ENCODE measurements at places on chromosomes 4 and X.

GRCh38 chr4:74320559-74321118 lies 12.4 kb downstream of the EPGN start:
- peak; percentile 3 for DNase-seq

DNA sequence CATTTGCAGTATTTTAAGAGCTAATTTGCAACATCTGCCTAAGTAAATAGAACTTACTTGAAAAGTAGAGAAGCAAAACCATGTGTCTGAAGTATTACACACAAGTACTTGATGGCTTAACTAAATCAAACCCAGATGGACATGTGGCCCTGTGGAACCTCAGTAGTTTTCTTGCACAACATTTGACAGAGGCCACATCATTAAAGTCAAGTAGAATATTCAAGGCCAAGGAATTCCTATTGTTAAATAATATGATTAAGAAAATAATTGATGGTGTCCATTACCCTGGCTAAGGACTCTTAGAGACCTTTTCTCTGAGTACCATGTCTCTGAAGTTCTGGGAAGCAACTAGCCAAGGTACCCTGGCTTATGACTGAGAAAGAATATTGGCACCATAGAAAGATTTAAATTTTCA lies 135.4 kb upstream of the OTUD4 start:
- DNase-seq: no peak

DNA sequence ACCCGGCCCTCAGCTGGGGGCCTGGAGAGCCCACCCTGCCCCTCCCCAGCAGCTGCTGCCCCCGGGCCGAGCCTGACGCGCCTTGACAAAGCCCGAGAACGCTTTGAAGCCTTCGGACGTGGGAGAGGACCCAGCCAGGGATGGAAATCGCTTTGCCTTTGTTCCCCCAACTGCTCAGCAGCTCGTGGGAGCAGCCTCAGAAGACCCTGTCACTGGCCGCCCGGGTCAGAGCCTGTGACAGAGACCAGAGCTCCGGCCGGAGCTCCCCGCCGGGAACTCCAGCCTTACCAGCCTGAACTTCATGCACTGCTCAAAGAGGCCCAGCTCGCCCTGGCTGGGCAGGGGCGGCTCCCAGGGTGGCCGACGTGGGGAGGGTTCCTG lies 2.6 kb upstream of the SLC6A8 start:
- DNase-seq: no peak

- no peak for DNase-seq
Observed at GRCh38 chr4:41264212-41264611, 7.5 kb downstream of the UCHL1 start.

GRCh38 chr4:109433205-109434006 lies at the start of gene SEC24B:
TSS of gene SEC24B (plus strand) at chr4:109433815. CDS start at chr4:109433870, 55 bp downstream.
- peak; percentile 75 for DNase-seq

GRCh38 chrX:133989993-133990392 lies 4.6 kb upstream of the GPC3 start:
- DNase-seq: no peak

GRCh38 chrX:135530097-135530496 lies 9.6 kb downstream of the INTS6L start:
- no peak for DNase-seq

GRCh38 chr4:6180841-6181631 lies 19.3 kb downstream of the JAKMIP1 start:
- peak; percentile 23 for DNase-seq

DNA sequence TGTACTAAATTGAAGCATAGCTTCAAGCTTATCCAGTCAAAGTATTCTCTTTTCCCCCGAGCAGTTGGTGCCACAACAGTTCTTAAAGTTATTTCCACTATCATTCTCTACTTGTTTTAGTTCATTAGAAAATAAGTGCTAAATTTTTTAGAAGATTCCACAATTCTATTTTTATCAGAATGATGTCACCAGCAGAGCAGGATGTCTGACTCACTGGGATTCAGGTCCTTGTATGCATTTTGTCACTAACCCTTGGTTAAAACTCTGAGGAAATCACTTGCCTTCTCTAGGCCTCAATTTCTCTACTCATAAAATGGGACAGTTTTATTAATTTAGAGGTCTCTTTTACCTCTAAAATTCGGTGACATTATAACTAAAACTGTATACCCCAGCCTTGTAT lies 3.4 kb downstream of the DDX53 start:
- no peak for DNase-seq

- DNase-seq: no peak
Observed at GRCh38 chr4:90211174-90211573, 84.0 kb downstream of the CCSER1 start.

DNA sequence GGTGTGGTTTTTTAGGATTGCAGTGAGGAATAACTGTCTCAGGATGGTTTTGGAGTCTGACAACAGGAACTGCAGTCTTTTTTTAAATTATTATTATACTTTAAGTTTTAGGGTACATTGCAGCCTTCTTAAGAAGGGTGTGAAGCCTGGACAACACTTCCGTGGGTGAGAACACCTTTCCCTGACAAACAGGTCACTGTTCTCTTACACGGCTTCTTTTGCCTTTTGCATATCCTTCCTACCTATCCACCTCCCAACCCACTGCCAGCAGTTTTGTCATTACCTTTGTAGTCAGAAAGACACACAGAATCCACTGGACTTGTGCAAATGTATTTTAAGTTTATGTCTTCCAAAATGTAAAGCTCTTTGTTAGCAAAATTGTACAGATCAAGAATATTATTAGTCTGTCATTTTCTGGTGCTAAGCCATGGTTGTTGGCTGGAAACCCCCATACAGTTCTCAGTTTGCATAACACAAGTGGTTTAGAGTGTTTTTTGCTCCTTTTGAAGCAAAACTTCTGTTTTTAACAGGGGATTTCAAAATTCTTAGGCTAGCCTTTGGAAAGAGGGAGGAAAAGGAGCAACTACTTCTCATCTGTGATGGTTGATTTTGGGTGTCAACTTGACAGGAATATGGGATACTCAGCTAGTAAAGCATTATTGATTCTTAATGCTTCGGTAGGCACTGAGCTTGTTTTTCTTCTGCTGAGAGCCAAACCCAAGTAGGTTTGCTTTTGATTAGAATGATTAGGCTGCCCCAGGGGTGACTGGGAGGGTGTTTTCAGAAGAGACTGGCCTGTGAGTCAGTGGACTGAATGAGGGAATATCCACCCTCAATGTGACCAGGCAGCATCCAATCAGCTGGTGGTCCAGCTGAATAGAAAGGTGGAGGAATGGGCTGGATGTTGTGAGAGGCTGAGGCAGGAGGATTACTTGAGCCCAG lies 29.4 kb upstream of the KLHL2 start:
- DNase-seq: no peak

DNA sequence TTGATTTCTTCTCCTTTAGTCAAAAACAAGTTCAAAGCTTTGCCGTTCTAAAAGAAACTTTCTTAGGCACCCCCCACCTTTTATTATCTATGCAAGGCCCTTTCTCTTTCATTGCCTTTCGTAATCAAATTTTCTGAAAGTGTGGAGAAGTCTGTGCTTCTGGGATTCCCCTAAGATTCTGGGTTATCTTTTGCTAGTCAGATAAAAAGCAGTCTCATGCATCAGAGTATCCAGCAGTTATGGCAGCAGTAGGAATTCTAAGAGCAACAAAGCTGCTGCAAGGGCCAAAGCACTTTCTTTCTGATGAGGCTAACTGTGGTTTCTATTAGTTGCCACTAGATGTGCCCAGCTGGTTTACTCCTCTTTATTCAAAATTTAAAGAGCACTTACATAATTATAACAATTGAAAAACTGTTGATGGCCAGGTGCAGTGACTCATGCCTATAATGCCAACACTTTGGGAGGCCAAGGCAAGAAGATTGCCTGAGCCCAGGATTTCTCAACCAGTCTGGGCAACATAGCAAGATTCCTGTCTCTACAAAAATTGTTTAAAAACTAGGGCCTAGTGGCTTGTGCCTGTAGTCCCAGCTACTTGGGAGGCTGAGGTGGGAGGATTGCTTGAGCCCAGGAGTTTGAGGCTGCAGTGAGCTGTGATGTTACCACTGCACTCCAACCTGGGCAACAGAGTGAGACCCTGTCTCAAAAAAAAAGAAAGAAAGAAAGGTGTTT lies 296.2 kb downstream of the PAPSS1 start:
- no peak for DNase-seq

- no peak for DNase-seq
Observed at GRCh38 chrX:38919202-38919601, 117.9 kb downstream of the MID1IP1 start.

DNA sequence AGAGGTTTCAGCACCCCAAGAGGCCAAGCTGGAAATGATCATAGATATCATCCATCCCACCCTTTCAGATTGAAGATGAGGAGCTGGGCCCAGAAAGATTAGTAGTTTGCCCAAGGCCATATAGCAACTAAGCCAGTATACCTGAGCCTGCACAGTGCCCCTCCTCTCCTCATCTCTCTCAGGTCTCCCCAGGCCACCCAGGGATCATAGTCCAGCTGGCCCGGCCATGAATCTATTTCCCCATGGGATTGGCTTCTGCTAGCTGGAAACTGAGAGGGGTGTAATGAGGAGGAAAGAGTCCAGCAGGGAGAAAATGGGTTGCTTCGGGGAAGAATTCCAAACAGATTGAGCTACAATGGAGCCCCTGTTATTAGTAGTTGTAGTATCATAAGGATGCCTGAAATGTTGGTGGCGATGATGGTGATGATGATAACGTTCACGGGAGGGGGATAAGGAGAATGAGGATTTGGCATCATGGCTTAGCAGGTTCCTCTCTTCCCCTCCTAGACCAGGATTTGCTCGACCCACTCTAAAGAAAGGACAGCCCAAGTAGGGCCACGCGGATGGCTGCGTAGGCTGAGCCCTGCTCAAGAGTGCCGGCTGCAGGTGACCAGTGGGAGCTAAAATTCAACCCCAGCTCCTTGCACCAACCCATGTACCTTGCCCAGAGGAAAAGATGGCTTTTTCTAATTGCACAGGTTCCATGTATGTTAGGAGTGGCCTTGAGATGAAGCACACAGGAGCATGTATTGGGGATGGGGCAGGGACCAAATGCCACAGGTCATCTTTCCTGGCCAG lies 117.8 kb upstream of the PJA1 start:
- no peak for DNase-seq

GRCh38 chrX:38806875-38807621 lies 5.8 kb downstream of the MID1IP1 start:
- DNase-seq: no peak

DNA sequence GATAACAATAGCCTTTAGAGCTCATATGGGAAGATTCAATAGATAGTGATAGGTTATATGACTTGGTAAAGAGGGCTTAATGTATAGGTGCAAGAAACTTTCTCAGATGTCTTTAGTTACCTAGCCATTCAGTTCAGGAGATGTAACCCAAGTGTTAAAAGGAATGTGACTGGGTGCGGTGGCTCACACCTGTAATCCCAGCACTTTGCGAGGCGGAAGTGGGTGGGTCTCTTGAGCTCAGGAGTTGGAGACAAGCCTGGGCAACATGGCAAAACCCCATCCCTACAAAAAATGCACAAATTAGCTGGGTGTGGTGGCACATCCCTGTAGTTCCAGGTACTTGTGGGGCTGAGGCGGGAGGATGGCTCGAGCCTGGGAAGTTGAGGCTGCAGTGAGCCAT lies 7.9 kb downstream of the TET2 start:
- no peak for DNase-seq

- no peak for DNase-seq
Observed at GRCh38 chrX:136754651-136755050, 26.1 kb downstream of the ARHGEF6 start.

GRCh38 chr4:112593438-112594133 lies 43.1 kb downstream of the ZGRF1 start:
- no peak for DNase-seq

DNA sequence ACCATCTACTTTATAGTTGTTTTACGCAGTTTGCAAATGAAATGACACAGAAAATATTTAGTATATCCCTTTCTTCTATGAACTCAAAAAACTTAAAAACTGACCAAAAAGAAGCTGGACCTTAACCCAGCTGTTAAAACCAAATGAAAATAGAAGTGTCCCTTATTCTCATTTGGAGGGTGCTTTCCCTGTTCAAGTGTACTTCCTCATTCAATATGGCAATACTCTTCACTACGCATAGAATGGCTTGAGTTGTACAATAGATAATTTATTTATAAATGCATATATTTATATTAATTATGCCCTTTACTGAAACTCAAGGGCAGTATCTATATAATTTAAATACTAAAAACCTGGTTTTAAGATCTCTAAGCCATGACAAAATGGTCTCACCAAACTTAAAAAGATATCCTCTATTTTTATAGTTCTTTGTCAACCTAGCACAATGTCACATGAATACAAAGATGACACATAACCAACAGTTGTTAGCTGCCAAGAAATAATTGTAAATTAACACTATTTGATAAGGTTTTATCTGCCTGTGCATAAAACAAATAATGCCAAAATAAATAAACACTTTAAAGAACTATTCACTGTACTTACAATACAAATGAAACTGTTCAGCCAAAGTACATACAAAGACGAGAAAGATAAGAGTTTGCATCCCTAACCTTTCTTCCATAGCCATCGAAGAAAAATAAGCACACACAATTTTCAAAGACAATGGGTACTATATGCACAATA lies 25.2 kb downstream of the YTHDC1 start:
- no peak for DNase-seq

DNA sequence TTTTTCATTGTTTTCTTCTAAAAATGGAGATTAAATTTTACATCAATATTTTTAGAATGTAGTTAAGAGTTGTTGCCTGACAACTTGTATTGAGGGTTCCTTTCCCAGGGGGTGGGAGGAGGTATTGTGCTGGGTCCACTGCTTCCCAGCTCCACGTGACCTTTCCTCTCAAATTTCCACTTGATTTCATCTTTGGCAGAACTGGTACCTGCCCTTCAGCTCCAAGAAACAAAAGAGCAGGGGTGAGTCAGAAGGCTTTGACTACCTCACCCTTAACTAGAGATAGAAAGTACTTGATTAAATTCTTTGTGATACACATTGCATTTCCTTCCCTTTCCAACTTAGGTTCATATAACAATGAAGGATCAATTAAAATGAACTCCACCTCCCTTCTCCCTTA lies 19.7 kb downstream of the TRIM2 start:
- DNase-seq: no peak

Data from stimulated activated CD8-positive, alpha-beta memory T cell treated with anti-CD3 and anti-CD28 coated beads, Interleukin-15, amount 100 ng/mL, for 4 hours (primary cell).